Right cardiac atrium (tissue), 5 donors: ENCODE measurements at places on chromosomes 13 and 19. TPM values are rescaled to one million over a fixed set of nuclear protein-coding genes. Genes with fewer than 3 reads are reported as not detected.

GRCh38 chr19:12841094-12841493 lies 2.8 kb downstream of the MAST1 start:
- peak; percentile 54 for DNase-seq

- DNase-seq: no peak
These were observed 181.8 kb downstream of the COL4A1 start for GRCh38 chr13:110125157-110125556.

DNA sequence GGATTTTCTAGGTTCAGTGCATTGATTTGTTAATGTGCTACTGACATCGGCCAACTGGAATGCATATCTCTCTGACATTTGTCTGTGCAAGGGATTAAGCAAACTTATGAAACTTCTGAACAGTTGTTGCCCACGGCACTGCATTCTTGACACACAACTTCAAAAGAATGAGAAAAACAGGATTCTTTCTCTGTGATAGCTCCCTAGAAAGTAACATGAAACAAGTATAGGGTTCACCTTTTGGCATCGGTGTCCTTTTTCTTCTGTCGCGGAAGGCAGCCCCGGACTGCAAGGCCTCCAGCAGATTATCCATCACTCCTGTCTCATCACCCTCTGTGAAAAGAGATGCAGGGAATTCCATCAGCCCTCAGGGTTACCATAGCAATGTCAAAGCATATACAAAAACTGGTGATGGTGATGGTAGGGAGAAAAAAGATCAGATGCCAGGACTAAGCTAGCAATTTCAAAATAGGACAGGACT lies 389.2 kb downstream of the DIAPH3 start:
- DNase-seq: no peak

- peak; percentile 78 for DNase-seq
These were observed 8.0 kb downstream of the CCDC194 start for GRCh38 chr19:17385878-17386611.

DNA sequence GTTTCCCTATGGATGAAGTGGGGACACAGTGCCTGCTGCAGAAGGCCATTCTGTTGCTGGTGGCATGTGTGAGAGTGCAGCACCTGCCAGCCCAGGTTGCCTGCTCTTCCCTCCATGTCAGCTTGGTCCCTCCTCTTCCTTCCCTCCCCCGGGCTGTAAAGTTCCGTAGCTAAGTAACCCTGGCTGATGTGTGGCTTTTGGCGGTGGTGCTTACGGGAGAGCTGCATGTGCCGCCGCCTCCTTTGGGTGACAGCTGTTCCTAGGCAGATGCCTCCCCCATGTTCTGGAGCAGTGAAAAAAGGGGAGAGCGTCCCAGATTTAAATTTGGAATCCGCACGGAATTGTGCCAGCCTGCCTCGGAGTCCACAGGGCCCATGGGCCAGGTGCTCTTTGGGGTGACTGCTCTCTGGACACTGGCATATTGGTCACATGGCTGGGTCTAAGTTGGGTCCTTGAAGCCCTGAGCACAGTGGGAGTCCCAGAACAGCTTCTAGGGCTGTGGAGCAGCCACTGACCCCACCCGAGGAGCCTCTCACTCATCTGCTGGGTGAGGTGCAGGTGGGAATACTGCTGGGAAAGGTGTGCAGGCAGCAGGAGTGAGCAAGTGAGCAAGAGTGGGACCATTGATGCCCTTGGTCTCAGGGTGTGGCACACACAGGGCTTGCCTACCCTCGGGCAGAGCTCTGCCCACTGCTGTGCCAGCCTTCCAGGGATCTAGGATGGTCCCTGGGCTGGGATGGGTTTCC lies 33.1 kb upstream of the ZNF536 start:
- no peak for DNase-seq

DNA sequence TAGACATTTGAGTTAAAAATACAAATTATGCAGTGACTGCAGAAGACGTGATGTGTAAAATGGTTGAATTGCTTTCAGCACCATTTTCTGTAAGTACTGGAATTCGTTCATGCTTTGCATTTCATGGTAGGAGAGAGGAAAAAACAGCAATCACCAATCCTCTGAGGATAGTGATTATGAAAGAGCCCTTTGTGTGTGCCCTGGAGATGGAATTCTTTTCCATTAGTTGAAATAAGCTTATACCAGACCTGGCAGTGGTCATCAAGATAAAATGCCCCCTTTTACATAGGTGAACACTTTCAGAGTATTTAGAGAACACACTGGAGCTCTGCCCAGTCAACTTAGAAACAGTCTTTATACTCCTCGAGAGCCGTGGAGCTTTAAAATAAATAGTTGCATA lies 1.7 kb downstream of the CNMD start:
- DNase-seq: no peak

- no peak for DNase-seq
These were observed 25.4 kb upstream of the ZMYM5 start for GRCh38 chr13:19888799-19889198.

- DNase-seq: no peak
These were observed 429.1 kb upstream of the ARGLU1 start for GRCh38 chr13:106996867-106997618.

DNA sequence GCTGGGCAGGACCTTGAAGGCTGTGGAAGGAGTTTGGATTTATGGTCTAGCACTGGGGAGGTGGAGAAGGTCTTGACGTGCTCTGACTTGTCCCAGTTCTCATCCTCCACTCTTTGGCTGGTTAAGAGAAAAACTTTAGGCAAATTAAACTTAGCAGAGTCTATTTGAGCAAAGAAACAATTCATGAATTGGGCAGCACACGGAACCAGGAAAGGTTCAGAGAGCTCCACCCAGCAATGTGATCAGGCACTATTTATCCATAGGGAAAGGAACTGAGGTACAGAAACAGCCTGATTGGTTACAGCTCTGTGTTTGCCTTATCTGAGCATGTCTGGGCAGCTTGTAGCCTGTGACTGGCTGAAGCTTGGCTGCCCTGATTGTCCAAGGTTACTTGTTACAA lies 45.4 kb upstream of the CYP2B6 start:
- no peak for DNase-seq

DNA sequence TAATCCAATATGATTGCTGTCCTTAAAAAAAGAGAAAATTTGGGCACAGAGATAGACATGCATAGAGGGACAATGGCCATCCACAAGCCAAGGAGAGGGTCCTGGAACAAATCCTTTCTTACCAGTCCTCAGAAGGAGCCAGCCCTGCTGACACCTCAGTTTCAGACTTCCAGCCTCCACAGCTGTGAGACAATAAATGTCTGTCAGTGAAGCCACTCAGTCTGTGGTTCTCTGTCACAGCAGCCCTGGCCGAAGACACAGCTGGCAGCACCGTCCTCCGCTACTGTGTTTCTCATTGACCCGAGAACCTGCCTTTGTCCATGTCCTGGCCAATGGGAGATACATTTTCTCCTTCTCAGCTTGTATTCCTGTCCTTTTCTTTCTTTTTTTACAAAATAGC lies 207.9 kb downstream of the TM9SF2 start:
- no peak for DNase-seq

DNA sequence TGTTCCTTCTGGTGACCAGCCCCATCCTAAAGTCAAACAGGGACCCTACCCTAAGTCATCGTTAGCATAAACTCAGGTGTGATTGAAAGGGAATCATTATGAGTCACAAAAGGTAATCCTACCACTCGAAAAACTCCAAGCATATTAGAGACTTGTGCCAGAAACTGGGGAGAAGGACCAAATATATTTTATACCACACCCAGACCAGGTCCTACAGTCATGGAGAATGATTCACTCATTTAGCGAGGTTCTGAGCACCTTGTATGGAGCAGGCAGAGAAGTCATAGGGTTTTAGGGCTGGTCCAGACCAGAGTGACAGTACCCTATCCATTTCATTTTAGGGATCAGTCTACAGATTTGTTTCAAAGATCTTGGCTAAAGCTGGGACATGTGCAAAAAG lies 149.5 kb downstream of the SLC7A1 start:
- DNase-seq: no peak

DNA sequence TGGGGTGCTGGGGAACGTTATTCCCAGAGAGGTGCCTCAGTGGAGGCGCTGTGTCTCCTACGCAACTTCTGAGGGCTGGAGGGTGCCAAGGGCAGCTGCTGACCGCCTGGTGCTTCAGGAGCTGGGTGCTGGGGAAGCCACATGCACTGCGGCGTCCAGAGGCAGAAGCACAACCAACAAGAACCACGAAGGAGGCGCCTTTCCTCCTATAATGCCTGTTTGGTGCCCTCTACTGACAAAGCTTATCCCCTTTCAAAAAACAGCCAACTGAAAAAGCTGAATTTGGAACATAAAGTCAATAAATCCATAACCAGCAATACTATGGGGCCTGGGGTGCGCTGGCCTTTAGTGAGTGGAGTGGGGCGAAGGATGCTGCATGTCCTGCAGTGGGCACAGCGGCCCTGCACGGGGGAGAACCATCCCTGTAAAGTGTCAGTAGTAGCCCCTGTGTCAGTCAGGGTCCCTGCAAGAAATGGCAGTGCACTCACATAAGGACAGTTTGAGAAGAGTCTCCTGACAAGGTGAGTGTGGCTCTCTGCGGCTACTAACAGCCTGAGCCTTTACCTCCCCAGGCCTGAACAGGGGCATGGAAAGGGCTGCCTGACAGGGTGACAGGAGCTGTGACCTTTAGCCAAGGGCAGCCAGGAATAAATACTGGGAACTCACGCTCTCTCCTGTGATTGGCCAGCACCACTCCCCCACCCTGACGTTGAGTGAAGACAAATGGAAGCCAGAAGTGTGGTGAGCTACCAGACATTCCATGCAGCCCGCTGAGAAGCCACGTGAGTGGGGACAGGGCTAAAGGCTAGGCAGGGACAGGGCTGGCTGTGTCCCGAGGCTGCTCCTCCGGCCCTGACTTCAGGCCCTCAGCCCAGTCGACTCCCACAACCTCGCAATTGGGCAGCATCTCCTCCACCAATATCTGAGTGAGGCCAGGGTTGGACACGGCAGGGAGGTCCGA lies 4.5 kb upstream of the B3GNT8 start:
- DNase-seq: peak; percentile 80

DNA sequence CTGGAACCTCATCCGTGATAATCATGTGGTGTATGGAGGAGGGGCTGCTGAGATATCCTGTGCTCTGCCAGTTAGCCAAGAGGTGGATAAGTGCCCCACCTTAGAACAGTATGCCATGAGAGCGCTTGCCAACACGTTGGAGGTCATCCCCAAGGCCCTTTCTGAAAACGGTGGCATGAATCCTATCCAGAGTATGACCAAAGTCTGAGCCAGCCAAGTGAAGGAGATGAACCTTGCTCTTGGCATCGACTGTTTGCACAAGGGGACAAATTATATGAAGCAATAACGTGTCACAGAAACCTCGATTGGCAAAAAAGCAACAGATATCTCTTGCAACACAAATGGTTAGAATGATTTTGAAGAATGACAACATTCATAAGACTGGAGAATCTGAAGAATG lies 251.2 kb upstream of the OBI1 start:
- DNase-seq: no peak

DNA sequence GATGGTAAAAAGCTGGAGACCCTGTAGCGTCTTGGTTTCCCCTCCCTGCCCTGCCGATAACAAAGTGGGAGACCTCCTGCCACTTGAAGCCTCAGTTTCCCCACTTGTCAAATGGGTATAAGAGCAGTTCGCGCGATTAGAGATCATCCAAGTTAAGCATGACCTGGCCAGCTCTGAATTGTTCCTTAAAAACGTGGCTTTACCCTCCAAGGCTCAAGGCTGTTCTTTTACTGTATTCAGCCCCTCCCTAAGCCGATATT lies 421 bp downstream of the TNPO2 start:
- no peak for DNase-seq

GRCh38 chr19:37899453-37899852 lies 6.9 kb downstream of the WDR87 start:
- no peak for DNase-seq

DNA sequence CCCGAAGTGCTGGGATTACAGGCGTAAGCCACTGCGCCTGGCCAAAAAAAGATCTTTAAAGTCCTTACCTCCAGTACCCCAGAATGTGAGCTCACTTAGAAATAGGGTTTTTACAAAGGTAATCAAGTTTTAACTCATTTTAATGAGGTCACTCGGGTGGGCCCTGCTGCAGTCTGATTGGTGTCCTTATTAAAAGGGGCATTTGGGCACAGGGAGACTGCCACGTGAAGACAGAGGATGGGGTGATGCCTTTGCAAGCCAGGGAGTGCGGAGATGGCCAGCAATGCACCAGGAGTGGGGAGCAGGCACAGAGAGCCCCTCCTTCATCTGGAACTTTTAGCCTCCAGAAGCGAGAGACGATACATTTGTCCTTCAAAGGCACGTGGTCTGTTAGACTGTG lies 11.7 kb downstream of the NKPD1 start:
- no peak for DNase-seq

- no peak for DNase-seq
These were observed 451.8 kb downstream of the SUCLA2 start for GRCh38 chr13:47549219-47549752.

GRCh38 chr19:10888421-10888866 lies 17.1 kb downstream of the CARM1 start:
- DNase-seq: no peak

- DNase-seq: no peak
These were observed 53.9 kb upstream of the KLHL1 start for GRCh38 chr13:70162141-70162540.

GRCh38 chr19:11111771-11112144 lies 22.5 kb downstream of the LDLR start:
- DNase-seq: no peak

GRCh38 chr13:40605573-40605972 lies 60.9 kb downstream of the FOXO1 start:
- no peak for DNase-seq

DNA sequence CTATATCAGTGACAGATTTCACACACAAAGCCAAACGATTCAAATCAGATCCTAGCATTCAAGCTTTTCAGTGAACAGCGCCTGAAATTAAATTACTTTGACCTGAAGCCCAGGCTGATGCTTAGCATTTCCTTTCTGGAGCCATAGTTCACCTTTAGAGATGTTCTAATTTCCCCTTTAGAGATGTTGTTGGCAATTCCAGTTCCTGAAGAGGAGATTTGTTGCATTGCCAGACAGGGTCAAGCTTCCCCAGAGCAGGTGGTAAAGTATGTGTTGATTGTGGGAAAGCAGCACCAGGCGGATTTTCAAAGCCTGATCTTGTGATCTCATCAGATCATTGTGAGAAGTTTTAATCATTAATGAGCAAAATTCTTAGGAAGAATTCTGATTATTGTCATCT lies 609.8 kb upstream of the KLF12 start:
- DNase-seq: no peak

DNA sequence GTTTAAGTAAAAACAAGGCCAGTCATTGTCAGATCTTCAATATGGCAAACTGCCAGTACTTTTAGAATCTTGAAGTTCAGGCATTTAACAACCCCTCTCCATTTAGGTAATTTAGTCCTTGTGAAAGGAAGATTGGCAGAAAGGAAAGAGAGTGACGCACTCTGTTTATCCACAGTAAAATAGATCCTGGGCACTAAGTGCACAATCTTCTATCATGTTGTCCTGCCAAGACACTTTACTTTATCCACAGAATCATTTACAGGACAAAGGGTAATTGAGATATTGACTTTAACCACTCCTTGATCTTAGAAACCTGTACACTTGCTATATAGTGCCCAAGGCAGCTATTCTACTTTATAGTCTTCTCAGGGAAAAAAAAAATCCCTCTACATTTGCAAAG lies 786.4 kb upstream of the SLITRK1 start:
- DNase-seq: no peak

- DNase-seq: no peak
These were observed 17.0 kb downstream of the CYP4F22 start for GRCh38 chr19:15525291-15525690.

ELSPBP1 gene
- polyA plus RNA-seq: not detected

RNF17 gene
- not detected for polyA plus RNA-seq

SYT3 gene
- 0.25 TPM for polyA plus RNA-seq

KIR2DL1 gene
- 0.11 TPM for polyA plus RNA-seq

ACP7 gene
- polyA plus RNA-seq: not detected

HRC gene
- polyA plus RNA-seq: 712 TPM

VSIG10L gene
- 2.0 TPM for polyA plus RNA-seq

CEACAM3 gene
- 0.07 TPM for polyA plus RNA-seq

SERPINE3 gene
- not detected for polyA plus RNA-seq

URAD gene
- not detected for polyA plus RNA-seq
